HEK293T (cell line): ENCODE measurements at places on chromosomes 3 and 15.

GRCh38 chr3:136838641-136839555 is 20.0 kb downstream of the SLC35G2 start:
- DNase-seq = no peak

- DNase-seq = no peak
Observed at GRCh38 chr15:97915261-97915660, 45.2 kb upstream of the ARRDC4 start.

- DNase-seq = no peak
Observed at GRCh38 chr3:10284496-10284895, 8.3 kb downstream of the GHRL start.

DNA sequence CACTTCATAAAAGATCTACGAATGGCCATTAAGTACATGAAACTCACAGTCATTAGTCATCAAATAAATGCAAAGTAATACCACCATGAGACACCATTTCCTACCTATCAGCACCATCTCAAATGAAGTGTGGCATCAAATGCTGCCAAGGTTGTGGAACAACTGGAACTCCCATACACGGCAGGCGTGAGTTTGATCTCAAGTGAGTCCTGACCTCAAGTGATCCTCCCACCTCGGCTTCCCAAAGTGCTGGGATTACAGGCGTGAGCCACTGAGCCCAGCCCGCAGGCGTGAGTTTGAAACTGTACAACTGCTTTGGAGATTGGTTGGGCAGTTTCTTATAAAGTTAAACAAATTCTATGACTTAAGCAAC is 28.8 kb upstream of the HDAC11 start:
- no peak for DNase-seq

- DNase-seq = no peak
Observed at GRCh38 chr3:128064962-128065361, 12.7 kb downstream of the SEC61A1 start.

- DNase-seq = no peak
Observed at GRCh38 chr3:185561958-185562357, 9.6 kb upstream of the LIPH start.

GRCh38 chr3:79015854-79016253 is 751.9 kb downstream of the ROBO1 start:
- no peak for DNase-seq

GRCh38 chr3:124281453-124282316 is 289.8 kb upstream of the ROPN1 start:
- peak; percentile 38 for DNase-seq

DNA sequence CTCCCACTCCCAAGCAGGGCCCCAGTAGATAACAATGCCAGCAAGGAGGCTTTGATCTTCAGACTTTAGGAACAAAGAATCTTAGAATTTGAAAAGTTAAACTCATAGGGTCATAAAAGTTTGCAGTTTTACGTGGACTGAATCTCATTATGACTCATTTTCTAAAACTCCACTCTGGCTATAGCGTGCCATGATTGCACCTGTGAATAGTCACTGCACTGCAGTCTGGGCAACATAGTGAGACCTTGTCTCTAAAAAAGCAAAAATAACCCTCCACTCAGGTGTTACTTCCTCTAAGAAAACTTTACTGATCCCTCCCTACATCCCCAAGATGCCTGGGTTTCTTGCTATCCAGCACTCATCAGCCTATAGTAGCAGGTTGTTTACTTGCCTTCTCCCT is 104.5 kb downstream of the IL20RB start:
- DNase-seq = no peak

DNA sequence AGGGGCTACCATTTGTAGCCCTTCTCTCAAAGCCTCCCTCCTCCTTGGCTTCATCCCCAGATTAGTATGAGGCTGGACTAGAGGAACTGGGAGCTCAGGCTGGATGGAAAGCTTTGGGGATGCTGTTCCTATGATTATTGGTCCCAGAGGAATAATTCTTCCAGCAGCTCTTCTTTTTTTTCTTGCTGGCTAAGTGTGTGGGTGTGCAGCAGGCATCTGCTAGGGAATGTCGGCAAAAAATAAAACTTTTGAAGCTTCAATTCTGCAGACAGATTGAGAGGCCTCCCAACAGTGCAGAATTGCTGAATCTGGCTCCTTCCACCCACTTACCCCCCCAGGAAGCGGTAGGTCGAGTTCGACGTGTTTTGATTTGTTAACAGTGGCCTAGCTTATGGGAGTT is 138.5 kb upstream of the ANKRD28 start:
- DNase-seq = no peak

- no peak for DNase-seq
Observed at GRCh38 chr3:39207361-39208186, 15.2 kb upstream of the XIRP1 start.

DNA sequence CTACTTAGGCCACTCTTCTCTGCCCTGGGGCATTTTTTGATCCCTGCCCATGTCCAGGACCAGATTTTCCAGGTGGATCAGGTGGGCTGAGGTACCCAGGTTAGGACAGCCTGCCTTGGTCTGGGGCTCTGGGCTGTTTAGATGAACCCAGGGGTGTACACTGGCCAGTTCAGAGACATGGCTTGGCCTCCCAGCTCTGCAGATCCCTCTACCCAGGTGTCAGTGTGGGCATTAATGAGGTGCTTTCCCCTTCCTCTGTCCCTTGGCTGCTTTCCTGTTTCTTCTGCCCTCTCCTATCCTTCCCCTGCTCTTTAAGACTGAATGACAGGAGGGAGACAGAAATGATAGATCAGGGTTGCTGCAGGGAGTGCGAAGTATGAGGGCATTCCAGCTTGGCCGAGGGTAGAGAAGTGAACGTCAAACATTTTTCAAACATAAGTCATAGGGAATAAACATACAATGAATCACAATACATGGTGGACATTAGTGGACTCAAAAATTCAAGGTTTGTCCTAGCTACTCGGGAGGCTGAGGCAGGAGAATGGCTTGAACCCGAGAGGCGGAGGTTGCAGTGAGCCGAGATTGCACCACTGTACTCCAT is 30.5 kb downstream of the RTP1 start:
- no peak for DNase-seq

DNA sequence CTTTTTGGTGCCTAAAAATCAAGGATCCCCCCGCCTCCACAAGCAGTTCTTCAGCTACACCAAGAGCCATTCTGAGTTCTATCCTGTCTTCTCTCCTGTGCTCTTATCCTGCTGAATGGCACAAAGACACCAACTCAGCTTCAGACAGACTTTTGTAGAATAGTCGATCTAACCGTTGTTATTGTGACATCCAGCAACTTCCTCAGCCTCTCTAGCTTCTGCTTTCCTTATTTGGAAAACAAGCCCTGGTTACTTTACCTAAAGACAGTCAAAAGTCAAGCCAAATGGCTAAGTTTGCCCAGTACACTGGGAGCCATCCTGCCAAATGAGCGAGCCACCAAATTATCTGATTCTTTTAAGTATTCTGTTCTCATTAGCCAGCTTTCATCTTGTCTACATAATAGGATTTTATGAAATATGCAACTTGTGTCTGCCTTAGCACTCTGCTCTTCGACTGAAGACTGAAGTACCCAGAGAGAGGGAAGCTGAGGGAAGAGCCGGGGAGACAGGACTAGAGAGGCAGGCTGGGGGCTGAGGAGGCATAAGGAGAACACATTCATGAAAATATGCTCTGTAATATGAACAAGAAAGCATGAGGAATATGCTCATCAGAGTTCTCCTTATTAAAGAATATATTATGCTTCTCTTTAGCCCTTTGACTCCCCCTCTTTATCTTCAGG is 35.1 kb downstream of the LYZL4 start:
- DNase-seq = no peak

DNA sequence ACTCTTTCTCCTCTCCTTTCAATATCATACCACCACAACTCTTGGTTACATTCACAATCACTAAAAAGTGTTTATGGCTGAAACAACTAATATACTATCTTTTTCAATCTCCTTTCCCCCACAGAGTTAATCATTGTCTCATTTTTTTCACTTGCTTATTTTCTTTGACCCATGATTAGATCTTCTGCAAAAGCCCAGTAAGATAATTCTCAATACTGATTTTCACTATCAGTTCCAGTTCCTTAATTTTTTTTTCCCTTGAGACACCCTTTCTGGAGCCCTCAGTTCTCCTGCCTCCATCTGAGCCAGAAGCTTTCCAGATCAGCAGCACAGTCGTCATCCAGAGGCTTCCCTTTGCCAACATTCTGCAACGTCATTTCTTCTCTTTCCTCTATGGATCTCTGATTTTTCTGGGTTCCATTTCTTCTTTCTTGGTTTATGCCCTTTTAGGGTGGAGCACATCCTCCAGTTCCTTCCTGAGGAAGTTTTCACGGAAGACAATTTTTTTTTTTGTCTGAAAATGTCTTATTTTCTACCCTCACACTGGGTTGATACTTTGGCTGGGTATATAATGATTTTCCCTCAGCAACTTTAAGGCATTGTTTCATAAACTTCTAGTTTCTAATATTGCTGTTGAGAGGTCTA is 88.7 kb upstream of the C15orf39 start:
- no peak for DNase-seq

GRCh38 chr15:84598250-84598649 is 2.6 kb upstream of the ZSCAN2 start:
- no peak for DNase-seq
